ENCODE measurements at places on chromosomes 3 and 15.
A peak's percentile ranks its signal among the peaks of the same experiment; 100 is the strongest.

- no peak for DNase-seq
Measured at GRCh38 chr3:28940530-28940929, 340.3 kb upstream of the RBMS3 start.

DNA sequence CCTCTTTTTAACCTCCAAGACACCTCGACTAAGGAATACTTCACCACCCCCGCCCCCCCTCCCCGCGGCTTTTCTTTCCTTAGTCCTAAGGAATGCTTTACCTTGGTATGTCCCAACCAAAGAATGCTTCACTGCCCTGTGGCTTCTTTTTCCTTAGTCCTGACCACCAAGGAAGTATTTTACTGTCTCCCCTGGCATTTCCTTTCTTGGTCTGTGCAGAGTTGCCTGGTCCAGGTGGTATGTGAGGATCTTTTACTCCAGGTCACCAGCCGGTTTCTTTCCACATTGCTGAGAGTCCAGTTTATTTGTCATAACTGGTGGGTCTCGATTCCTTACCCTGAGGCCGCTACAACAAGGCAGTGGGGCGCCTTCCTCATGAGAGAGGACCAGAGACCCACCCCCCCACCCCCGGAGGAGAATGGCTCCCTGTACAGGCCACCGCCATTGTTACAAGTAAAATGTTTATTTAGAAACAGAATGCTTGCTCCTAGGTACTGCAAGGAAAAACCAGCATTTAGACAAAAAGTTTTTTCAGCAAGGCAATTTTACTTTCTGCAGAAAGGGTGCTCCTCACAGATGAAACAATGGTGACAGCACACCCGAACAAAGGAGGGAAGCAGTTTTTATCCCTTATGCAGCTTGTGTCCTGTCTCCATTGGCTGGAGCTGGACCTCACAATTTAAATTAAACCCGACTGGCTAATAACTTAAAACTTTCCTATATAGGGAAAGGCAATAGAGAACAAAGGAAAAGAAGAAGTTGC lies 23.1 kb upstream of the MTHFS start:
- no peak for DNase-seq

- DNase-seq, result peak; percentile 30
Measured at GRCh38 chr3:66722675-66723074, 221.9 kb upstream of the LRIG1 start.

- DNase-seq, result no peak
Measured at GRCh38 chr3:150631515-150632221, 28.5 kb downstream of the SELENOT start.

- no peak for DNase-seq
Measured at GRCh38 chr3:133136114-133137041, 98.2 kb downstream of the TMEM108 start.

DNA sequence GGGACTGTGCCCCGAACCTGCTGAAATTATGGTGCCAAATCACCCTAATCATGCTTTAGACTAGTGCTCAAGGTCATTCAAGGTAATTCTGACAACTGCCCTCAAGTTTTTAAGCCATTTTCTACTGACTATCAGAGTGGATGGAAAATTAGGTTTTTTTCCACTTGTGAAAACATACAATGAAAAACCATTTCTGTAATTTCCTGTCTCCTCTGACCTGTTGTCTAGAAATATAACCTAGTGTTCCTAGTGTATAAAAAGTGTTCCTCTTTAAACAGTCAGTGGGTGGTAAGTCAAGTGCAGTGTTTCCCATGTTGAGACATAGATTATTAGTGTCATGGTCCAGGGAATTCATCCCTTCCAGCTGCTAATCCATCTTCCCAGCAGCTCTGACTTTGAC lies 232.8 kb upstream of the UMPS start:
- no peak for DNase-seq

GRCh38 chr3:42635111-42635510 lies 18.4 kb upstream of the ZBTB47 start:
- DNase-seq, result no peak

GRCh38 chr15:69626095-69627066 lies 173.8 kb downstream of the RPLP1 start:
- DNase-seq, result no peak

DNA sequence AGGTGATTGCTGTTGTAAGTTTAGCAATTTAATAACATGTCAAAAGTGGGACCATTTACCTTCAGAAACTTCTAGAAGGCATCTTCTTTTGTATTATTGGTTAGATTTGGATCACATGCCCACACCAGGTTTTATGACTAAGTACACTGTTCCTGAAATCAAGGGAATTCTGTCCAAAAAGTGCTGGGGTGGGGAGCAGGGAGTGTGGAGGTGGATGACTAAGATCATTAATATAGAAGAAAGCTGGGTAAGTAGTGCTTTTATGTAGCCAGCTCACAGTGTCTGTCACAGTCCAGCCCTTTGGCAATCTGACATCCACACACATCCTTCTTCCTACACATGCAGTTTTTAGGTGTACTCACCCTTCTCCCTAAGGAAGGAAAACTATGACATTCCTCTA lies 120.0 kb downstream of the TMCO5A start:
- no peak for DNase-seq

- no peak for DNase-seq
Measured at GRCh38 chr3:179182902-179183301, 34.7 kb downstream of the PIK3CA start.

DNA sequence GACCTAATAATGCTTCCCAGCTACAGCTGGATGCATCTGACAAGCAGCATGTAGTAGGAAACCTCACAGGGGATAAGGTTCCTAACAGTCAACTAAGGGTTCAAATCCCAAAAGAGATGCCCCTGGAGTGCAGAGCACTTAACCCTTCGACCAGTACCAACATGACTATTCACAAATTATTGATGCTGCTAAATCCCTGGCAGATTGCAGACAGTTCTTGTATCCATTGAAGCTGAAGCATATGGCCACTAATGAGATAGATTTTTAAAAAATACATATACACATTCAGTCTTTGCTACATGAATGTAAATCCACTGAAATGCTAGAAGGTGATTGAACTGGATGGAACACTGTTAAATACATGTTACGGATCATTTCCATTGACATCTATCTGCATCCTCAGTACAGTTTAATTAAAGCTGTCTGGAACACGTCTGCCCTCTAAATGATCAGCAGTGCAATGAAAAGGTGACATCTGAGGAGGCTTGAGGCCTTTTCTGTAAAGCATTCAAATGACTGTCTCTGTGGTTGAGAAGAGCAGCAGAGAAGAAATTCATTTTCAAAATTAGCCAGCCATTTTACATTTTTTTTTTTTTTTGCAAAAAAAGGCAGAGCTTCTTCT lies 19.5 kb upstream of the NANOGP8 start:
- no peak for DNase-seq

- DNase-seq, result no peak
Measured at GRCh38 chr3:65144791-65145351, 457.1 kb upstream of the ADAMTS9 start.

DNA sequence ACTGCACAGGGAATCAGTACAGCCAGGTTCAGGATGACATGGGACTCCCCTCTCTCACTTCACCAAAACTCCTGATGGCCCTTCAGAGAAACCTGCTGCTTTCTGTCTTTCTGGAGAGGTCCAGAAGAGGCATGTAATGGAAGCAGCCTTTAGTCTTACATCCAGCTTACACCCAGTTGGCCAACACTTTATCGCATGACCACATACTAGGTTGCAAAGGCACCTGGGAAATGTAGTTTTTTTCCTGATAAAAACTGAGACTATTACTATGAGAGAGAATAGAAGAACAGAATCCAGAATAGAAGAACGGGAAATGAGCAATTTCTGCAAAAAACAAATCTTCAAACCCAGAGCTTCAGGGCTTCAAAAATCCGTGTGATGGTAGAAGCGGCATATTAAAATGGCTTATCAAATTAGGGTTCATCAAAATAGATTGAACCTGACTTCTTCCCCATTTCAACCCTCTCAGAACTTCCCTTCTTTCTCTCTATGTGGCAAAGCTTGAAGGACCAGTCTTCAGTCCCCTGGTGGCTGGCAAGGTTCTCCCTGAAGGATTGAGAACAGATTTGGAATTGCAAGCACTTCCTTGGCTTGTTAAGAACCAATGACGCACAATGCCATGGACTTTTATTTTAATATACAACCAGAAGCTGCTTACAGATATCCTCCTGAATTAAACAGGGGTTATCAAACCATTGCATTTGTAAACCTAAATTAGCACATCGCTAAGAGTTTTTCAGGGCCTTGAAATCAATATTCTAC lies 34.4 kb downstream of the CORO2B start:
- DNase-seq, result no peak
